Vagina (tissue), 2 donors: ENCODE measurements at places on chromosomes 7 and 10. TPM values are rescaled to one million over a fixed set of nuclear protein-coding genes. Genes with fewer than 3 reads are reported as not detected.

- no peak for DNase-seq
- no peaks in the 10 kb centered on the region for H3K27me3 ChIP-seq
- H3K4me3 ChIP-seq = no peak overlapping the region
- no peaks in the 10 kb centered on the region for H3K4me1 ChIP-seq
Observed at GRCh38 chr10:82092111-82092510, 217.1 kb downstream of the NRG3 start.

Gene PDZD7
- total RNA-seq = 1.5 TPM

Gene ABCB4
- 0.49 TPM for total RNA-seq

- no peaks in the 10 kb centered on the region for H3K36me3 ChIP-seq
- no peak for DNase-seq
- H3K4me1 ChIP-seq = no peaks in the 10 kb centered on the region
Observed at GRCh38 chr7:137501562-137501961, 158.0 kb upstream of the PTN start.

GRCh38 chr10:131002031-131002861 is 309.3 kb downstream of the TCERG1L start:
- DNase-seq = peak; percentile 54
- H3K27ac ChIP-seq = no peak overlapping the region
- no peaks in the 10 kb centered on the region for H3K4me1 ChIP-seq
- no peaks in the 10 kb centered on the region for H3K36me3 ChIP-seq

Gene TUBB8
- not detected for total RNA-seq

- H3K27ac ChIP-seq = no peak overlapping the region
- DNase-seq = no peak
- H3K27me3 ChIP-seq = no peaks in the 10 kb centered on the region
- H3K4me3 ChIP-seq = no peak overlapping the region
- H3K36me3 ChIP-seq = no peaks in the 10 kb centered on the region
Observed at GRCh38 chr10:120641695-120642094, 184.7 kb downstream of the PLPP4 start.

Gene CYP2E1
- 2.9 TPM for total RNA-seq

DNA sequence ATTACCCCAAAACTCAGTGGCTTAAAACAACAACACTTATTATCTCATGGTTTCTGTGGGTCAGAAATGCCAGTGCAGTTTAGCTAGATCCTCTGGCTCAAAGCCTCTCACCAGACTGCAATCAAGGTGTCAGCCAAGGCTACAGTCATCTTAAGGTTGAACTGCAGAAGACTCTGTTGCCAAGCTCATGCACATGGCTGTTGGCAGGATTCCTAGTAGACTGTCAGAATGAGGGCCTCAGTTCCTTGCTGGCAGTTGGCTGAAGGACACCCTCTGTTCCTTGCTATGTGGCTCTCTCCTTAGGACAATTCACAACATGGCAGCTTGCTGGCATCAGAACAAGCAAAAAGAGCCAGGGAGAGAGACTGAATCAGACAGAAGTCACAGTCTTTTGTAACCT is 34.7 kb downstream of the TOMM7 start:
- no peaks in the 10 kb centered on the region for H3K27me3 ChIP-seq
- no peaks in the 10 kb centered on the region for H3K4me1 ChIP-seq
- H3K4me3 ChIP-seq = no peak overlapping the region
- H3K27ac ChIP-seq = no peak overlapping the region
- no peak for DNase-seq
- no peaks in the 10 kb centered on the region for H3K36me3 ChIP-seq

Gene CPA4
- total RNA-seq = 8.8 TPM

DNA sequence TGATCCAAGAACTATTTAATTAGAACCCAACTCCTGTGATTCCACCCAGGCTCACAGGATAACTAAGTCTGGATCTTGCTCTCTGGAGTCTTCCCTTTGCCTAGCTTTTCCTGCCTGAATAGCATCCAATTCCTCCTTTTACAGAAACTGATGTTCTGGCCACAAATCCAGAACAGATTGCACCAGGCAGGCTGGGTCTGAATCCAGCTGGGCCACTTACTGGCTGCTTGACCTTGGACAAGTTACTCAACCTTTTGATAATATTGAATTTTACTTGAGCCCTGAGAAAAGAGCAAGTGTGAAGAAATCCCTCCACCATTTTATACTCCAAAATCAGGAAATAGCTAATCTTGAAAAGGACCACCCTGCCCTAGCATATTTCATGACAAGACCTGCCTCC is 55.5 kb upstream of the SLC35G1 start:
- DNase-seq = no peak
- no peak overlapping the region for H3K4me3 ChIP-seq
- H3K27ac ChIP-seq = no peak overlapping the region
- H3K27me3 ChIP-seq = no peaks in the 10 kb centered on the region
- H3K36me3 ChIP-seq = no peaks in the 10 kb centered on the region
- no peaks in the 10 kb centered on the region for H3K4me1 ChIP-seq

- no peaks in the 10 kb centered on the region for H3K27me3 ChIP-seq
- H3K4me3 ChIP-seq = no peak overlapping the region
- no peak overlapping the region for H3K27ac ChIP-seq
Observed at GRCh38 chr7:20021831-20022230, 195.4 kb downstream of the MACC1 start.

- H3K27ac ChIP-seq = no peak overlapping the region
- H3K36me3 ChIP-seq = no peaks in the 10 kb centered on the region
- H3K4me1 ChIP-seq = no peaks in the 10 kb centered on the region
- no peak overlapping the region for H3K4me3 ChIP-seq
Observed at GRCh38 chr10:35979116-35979515, 337.0 kb upstream of the FZD8 start.
